Aortic smooth muscle cell (primary cell): ENCODE measurements at places on chromosomes 2 and 18. TPM values are rescaled to one million over a fixed set of nuclear protein-coding genes. Genes with fewer than 3 reads are reported as not detected.

CCDC178 gene
- 0.06 and 0.26 TPM in 2 replicates for total RNA-seq

UGT1A4 gene
- total RNA-seq: not detected in 2 replicates

CHRNG gene
- total RNA-seq: not detected in 2 replicates

IL1R2 gene
- total RNA-seq: 0.66 and 0.81 TPM in 2 replicates

RPRM gene
- total RNA-seq: not detected in 2 replicates

RMND5A gene
- total RNA-seq: 12.6 and 13.1 TPM in 2 replicates

LOXHD1 gene
- not detected in 2 replicates for total RNA-seq
